Stimulated activated CD4-positive, alpha-beta T cell treated with anti-CD3 and anti-CD28 coated beads, Interleukin-15, amount 100 ng/mL, for 1 hour (primary cell): ENCODE measurements at places on chromosomes 16 and 17.

DNA sequence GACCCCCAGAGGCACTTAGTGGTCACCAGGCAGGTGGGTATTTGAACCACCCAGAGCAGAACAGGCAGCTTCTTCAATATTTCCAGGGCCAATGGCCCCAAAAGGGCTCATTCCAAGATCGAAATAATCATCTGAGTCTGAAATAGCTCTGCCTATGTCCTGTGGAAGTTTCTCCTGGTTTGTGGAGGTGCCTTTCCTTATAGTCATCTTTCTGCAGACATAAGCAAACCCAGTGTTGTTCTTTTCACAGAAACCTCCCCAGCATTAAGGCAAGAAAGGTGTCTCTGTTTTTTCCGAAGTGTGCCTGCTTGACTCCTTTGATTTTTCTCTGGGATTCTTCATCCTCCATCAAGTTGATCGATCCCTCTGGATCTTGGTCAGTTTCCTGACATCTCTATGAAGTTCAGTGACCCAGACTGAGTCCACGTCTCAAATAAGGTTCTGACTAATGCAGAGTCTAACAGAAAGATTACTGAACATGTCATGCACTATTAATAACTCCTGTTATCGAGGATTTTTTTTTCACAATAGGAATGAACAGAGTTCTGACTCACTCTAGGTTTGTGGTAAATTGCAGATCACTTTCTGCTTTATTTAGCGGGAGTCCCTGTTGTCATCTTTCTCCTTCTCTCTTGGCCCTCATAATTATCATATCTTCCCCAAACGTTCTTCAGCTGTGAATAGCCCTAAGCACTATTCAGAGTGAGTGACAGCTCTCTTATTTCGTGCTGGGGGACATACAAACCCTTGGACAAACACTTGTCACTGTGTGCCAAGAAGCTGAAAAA is 1.5 kb downstream of the LRRC3C start:
- DNase-seq = no peak

DNA sequence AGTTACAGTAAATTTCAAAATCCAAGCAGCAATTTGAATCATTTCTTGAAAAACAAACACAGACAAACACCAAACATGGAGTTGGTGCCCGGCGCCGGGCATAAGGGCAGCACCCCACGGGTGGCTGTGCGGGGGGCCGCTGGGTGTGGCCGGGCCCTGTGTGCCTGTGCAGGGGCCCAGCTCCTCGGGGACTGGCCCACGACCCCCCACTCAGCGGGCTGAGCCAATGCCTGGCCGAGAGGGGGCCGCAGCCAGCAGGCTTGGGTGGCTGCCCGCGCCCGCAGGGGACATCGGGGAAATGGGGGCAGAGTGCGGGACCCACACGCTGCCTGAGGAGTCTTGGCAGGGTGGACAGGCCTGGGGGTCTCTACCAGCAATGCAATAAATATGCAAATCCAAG is 12.8 kb upstream of the DUS1L start:
- DNase-seq = no peak

GRCh38 chr17:56785405-56785804 is 48.3 kb downstream of the C17orf67 start:
- no peak for DNase-seq

DNA sequence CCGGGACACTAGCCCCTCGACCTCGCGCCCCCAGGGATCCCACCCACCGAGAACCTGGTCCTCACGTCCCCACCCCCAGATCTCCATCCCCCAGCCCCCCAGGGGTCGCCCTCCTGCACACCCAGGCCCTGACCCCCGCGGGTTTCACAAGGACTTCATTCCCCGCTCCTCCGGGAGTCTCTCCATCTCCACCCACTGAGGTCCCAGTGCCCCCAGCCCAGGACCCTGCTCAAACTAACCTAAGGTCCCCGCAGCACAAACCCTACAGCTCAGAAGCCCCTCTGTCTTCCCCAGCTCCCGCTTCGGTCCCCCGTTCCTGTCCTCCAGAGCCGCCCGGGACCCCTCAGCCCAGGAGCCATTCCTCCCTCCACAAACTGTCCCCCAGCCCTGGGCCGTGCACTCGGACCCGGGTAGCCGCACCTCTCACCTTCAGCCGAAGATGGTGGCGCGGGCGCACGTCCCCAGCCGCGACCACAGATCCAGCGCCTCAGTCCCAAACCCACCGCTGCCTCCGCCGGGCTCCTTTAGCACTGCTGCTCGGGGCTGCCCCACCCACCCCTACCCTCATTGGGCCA is at the start of gene MYH10:
TSS of gene MYH10 (minus strand) at position 499 of the 575 bp plus-strand sequence. CDS start 7,479 bp downstream, outside the sequence.
- no peak for DNase-seq

GRCh38 chr16:50444526-50444925 is 75.7 kb upstream of the BRD7 start:
- no peak for DNase-seq

- no peak for DNase-seq
Observed at GRCh38 chr16:30874244-30874820, 19.5 kb downstream of the BCL7C start.

DNA sequence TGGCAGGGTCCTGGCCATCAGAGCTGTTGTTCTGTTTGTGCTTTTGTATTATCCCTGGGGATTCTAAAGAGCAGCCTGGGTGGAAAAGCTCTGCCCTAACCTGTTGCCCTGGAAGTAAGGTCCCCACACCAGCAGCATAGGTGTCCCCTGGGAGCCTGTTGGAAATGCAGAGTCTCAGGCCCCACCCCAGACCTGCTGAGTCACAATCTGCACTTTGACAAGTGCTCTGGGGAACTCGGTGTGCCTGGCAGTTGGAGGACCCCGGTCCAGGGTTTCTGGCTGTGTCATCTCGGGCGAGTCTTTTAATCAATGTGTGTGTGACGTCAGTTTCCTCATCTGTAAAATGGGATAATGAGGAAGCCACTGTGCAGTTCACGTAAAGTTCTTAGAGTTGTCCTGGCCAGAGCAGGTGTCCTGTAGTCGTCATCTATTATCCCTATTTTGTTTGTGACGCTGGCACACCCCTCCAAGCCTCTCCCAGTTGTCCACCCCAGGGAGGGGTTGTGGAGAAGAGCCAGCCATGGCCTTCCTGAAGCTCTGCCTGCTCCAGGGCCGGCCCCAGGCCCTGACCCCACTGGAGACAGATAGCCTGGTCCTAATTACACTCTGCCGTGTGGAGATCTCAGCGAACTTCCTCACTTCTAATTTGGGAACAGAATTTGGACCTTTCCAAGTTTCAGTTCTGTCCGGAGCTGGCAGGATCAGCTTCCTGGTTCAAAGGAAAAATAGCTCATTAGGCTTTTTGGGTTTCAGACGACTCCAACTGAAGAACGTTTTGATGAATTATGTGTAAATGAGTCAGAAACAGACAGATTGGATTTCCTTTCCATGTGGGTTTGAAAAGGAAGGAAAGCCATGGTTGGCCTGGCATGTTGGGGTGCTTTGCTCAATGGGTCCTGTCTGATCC is 295.7 kb upstream of the FOXF1 start:
- DNase-seq = no peak

DNA sequence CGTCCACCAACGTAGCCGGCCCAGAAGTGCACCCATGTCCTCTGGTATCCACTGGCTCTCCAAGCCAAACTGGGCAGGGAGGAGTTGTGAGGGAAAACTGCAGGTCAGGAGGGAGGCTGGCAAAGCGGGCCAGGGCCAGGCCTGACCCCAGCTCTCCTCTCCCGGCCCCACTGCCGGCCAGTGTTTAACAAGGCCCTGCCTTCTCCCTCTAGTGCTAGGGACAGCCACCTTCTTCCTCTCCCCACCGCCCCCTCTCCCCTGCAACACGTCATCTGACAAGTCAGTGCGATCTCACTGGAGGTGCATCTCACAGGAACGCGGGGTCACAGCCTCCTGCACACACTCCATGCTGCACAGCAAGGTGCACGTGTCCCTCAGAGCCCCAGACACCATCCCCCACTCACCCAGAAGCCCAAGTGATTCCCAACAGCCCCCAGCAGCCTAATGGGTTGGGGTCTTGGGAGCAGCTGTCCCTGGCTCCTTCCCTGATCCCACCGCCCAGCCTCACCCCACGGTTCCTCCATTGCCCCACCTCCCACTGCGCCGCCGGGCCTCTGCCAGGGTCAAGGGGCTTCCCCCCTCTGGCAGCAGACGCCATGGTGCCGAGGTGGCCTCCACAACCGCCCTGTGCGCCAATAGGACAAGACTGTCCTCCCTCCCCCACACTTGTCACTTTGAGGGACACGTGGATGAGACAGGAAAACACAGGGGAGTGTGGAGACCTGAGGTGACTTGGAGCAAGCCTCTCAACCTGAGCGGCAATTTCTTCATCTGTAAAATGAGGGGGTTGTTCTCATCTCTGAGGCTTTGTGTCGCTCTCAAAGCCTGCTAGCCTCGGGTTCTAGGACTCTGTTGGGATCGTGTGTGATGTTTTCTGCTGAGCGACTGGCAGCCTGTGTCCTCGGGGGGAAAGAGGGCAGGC is 1.1 kb upstream of the ACE start:
- no peak for DNase-seq

- no peak for DNase-seq
Observed at GRCh38 chr17:76644995-76645394, 1.4 kb upstream of the ST6GALNAC1 start.

- no peak for DNase-seq
Observed at GRCh38 chr16:54875443-54875842, 55.2 kb upstream of the IRX5 start.

GRCh38 chr17:78708510-78708973 is 73.5 kb downstream of the CYTH1 start:
- DNase-seq = peak; percentile 25

DNA sequence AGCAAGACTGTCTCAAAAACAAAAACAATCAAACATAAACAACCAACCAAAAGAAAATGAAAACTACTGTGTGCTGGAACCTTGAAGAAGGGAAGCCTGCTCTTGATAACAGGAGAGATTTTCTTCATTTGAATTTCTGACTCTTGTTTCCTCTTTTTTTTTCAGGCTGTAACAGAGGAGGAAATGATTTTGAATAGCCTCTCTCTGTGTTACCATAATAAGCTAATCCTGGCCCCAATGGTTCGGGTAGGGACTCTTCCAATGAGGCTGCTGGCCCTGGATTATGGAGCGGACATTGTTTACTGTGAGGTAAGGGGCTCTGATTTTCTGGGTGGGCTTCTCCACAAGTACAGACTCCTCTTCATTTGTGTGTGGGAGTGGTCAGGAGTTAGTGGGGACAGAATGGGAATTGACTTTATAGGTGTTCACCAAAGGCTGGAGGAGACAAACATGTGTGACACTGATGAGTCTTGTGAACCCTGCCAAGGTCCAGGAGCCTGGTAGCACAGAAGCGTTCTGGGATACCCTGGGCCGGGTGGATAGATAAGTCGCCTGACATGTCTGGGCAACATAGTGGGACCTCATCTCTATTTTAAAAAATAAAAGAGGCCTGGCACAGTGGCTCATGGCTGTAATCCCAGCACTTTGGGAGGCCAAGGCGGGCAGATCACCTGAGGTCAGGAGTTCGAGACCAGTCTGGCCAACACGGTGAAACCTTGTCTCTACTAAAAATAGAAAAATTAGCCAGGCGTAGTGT is 14.9 kb downstream of the DUS2 start:
- no peak for DNase-seq

- no peak for DNase-seq
Observed at GRCh38 chr16:58634265-58634802, 4.7 kb upstream of the CNOT1 start.

GRCh38 chr17:45150911-45151809 is 2.9 kb downstream of the HEXIM1 start:
- DNase-seq = no peak

- no peak for DNase-seq
Observed at GRCh38 chr17:45735488-45735887, 48.6 kb upstream of the CRHR1 start.

DNA sequence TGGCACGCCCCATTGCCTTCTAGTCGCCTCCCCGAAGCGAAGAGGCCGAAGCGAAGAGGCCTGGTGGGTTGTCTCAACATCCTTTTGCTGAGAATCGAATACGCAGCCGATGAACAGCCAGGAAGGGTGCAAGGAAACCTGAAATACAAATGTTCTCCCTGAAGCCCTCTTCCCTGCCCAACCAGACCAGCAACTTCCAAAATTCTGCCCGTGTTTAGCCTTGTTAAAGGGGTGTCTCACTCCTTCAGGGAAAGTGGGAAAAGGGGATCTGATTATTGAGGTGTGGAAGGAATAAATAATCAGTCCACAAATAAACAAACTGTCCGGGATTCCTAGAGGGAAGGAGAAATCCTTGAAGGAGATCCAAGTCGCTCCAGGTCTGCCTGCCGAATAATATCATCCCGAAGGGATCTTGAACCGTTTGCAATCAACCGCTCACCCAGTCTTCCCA is 1.4 kb upstream of the FOXC2 start:
- DNase-seq = no peak

GRCh38 chr16:11114366-11115164 is 141.4 kb downstream of the SOCS1 start:
- DNase-seq = no peak

- DNase-seq = no peak
Observed at GRCh38 chr17:74780443-74781238, 4.5 kb upstream of the NAT9 start.

GRCh38 chr17:4892499-4893221 is 6.7 kb upstream of the C17orf107 start:
- no peak for DNase-seq

DNA sequence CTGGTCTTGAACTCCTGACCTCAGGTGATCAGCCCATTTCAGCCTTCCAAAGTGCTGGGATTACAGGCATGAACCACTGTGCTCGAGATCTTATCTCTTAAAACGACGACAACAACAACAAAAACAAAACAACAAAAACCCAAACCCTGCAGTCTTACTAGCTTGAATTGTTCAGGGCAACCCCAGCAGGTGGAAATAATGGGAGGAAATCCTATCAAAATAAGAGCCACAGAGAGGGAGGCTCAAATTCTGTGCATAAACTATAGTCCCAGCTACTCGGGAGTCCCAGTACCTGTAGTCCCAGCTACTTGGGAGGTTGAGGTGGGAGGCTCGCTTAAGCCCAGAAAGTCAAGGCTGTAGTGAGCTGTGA is 16.5 kb upstream of the ATP6V0A1 start:
- no peak for DNase-seq

GRCh38 chr16:2529061-2529931 is 1.9 kb downstream of the CEMP1 start:
- no peak for DNase-seq

DNA sequence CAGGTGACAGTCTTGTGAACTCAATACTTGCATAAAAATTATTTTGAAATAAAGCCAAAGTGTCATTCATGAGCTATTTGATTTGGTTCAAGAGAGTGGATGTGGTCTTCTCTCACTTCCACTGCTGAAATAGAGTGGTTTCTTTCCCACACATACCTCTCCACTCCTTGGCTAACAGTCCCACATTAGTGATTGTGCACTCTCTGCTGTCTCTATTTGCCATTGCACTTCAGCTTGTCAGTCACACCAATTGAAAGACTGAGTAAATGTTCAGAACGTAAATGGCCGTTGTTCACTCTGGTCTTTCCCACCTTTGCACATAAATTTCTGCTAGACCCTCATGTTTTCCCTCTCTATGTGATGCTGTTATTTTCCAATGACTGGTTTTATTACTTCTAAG is 197.5 kb downstream of the FTO start:
- DNase-seq = no peak

GRCh38 chr17:34713687-34714086 is 134.3 kb downstream of the TMEM132E start:
- no peak for DNase-seq

GRCh38 chr16:78679546-78679945 is 580.1 kb downstream of the WWOX start:
- DNase-seq = no peak
